ENCODE measurements at places on chromosomes 1 and 21.

GRCh38 chr1:41590331-41590730 lies 105.8 kb upstream of the EDN2 start:
- no peak for DNase-seq

- peak; percentile 67 for DNase-seq
Measured at GRCh38 chr1:116909512-116910378, at the start of gene PTGFRN. Gene PTGFRN (plus strand): TSS chr1:116909916. CDS start chr1:116910204, 288 bp downstream.

GRCh38 chr1:218953386-218953785 lies 220.3 kb upstream of the LYPLAL1 start:
- DNase-seq: no peak

DNA sequence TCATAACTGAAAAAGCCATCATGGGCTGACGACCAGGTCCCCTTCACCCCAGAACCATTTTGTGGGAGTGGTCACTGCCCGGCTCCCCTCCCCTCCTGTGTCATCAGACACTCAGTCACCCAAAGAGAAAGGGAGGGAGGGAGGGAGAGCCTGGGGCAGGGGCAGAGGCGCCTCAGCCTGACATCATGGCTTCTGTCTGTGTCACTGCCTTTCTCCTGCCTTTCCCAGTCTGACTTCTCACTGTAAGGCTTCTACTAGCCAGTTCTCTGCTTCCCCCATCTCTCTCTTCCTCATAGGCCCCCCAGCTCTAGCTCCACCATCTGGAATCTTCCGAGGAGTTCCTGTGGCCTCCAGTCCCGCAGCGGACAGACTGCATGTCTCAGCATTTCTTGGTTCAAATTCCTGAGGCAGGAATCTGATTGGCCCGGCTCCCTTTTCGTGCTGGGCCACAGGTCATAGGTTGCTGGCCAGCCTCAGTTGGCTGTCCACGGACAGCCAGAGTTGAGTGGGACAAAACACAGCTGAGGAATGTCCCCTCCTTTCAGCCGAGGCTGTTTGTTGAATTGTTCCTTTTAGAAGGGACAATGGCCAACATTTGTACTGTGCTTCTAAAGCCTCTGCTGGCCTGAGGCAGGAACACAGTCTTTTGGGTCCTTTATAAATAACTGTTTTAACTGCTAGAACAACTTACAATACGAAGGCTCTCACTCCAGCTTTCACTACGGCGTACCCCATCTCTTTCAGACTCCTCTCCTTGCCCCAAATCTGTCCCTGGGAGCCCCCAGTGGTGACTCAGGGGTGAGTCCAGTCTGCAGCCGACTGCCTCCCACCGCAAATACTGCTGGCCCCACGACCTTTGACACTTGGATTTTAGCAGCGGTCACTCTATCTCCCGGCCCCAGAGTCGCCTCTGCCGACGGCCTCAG lies 18.7 kb upstream of the KANK4 start:
- DNase-seq: peak; percentile 80

DNA sequence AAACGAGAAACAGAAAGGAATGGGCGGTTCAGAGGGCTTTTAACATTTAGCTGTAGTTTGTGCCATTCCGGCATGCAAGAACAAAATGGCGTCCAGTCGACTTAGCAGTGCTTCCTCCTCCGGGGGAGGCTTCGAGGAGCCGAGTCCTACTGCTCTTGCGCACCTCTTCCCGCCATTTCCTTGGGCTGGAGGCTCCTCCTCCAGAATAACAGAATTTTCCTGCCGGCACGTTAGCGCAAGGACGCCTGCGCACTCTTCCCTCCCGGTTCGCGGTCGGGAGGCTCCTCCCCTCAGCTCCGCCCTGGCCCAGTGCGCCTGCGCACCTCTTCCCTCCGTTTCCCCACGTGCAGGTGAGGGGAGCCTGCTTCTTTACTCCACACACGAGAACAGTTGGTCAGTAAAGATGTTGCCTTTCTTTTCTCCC lies 1.0 kb downstream of the DMRTB1 start:
- DNase-seq: no peak

DNA sequence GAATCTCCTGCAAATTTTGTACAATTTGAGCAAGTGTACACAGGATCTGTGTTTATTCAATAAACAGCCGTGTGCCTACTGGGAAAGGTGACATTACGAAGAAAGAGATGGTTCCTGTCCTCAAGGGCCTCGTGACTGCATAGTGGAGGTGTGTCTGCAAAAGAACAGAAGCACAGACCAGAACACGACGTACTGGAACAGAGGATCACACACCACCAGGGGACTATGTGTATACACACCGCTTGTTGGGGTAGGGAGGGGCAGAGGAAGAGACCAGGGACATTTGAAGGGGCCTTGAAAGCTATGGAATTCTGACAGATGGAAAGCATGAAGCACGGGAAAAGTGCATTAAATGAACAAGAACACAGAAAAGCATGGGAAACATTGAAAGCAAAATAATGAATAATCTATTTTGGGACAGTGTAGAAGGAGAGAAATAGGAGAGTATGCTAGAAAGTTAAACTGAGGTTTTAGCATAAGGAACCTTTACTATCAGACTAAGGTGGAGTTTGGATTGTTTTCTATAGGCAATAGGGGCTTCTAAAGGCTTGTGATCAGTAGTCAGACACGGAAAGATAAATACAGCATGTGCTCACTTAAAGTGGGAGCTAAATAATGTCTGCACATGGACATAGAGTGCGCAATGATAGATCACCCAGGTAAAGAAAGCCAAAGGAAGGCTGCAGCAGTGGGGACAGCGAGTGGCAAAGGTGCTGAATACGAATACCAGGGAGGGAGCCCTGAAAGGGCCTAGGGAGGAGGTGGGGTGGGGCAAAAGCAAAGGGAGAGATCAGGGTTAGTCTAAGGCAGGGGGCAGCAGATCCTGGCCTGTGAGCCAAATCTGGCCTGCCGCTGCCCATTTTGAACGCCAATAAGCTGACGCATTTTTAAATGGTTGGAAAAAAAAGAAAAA lies 11.0 kb downstream of the JAK1 start:
- no peak for DNase-seq

DNA sequence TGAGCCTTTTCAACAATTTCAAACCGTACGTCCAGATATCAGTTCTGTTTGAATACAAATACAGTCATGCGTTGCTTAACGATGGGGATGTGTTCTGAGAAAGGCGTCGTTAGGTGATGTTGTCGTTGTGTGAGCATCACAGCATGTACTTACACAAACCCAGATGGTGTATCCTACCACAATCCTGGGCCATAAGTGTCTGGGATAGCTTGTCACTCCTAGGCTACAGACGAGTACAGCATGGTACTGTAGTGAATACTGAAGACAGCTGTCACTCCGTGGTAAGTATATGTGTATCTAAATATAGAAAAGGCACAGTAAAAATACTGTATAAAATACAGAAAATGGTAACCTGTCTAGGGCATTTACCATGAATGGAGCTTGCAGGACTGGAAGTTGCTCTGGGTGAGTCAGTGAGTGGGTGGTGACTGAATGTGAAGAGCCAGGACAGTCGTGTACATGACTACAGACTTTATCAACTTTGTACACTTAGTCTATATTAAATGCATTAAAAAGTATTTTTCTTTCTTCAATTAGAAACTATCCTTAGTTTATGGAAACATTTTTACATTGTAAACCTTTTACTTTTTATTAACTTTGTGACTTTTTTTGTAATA lies 10.5 kb upstream of the OR2W3 start:
- no peak for DNase-seq

Measured in right lung (tissue), 10 donors.